ENCODE measurements at places on chromosomes 6 and 20.

- no peak for DNase-seq
Observed at GRCh38 chr6:19554356-19555225, 282.6 kb upstream of the ID4 start.

- DNase-seq = no peak
Observed at GRCh38 chr20:62080249-62080990, 14.7 kb upstream of the TAF4 start.

- no peak for DNase-seq
Observed at GRCh38 chr6:24214984-24215383, 89.0 kb downstream of the NRSN1 start.

GRCh38 chr6:38485488-38485887 lies 154.2 kb downstream of the BTBD9 start:
- DNase-seq = no peak

- DNase-seq = no peak
Observed at GRCh38 chr6:22784601-22785410, 215.4 kb downstream of the HDGFL1 start.

GRCh38 chr6:156557251-156557910 lies 219.8 kb upstream of the ARID1B start:
- peak; percentile 29 for DNase-seq

GRCh38 chr20:38985603-38986170 lies 23.5 kb downstream of the DHX35 start:
- DNase-seq = no peak

DNA sequence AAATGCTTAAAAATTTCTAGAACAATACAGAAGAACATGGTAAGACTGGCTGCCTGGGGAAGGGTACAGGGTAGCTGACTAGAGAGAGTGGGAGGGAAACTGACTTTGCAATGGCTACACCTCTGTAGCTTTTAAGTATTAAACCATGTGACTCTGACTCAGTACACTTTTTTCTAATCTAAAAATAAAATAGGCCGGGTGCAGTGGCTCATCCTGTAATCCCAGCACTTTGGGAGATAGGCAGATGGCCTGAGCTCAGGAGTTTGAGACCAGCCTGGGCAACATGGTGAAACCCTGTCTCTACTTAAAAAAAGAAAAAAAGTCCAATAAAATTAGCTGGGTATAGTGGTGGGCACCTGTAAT lies 18.5 kb downstream of the ATP9A start:
- DNase-seq = peak; percentile 39

DNA sequence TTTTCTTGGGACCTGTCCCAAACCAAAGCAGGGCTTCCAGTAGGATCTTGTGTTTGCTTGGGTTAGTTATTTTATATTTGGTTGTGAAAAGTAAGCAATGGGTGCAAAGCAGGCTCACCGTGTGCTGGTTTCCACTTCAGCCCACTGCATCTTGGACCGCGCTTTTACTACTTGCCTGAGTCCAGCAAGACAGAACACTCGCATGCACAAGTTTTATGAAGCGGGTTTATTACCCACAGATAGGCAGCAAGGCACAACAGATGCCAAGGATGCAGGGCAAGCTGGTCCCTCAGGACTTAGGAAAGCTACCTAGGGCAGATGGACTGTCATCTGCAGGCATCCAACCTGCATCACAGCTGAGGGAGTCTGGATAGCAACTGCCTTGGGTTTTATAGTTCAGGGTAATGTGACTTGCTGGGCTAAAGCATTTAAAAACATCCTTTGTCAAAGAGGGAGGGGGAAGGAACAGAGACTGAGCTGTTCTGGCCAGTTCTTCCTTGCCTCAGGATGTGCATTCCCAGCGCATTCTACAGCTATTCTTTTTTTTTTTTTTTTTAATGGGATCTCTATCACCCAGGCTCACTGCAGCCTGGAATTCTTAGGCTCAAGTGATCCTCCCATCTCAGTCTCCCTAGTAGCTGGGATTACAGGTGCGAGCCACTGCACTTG lies 18.5 kb downstream of the CITED2 start:
- DNase-seq = no peak

- DNase-seq = no peak
Observed at GRCh38 chr6:150233843-150234269, 91.0 kb downstream of the PPP1R14C start.

GRCh38 chr6:131510094-131510493 lies 62.9 kb upstream of the ARG1 start:
- DNase-seq = no peak

DNA sequence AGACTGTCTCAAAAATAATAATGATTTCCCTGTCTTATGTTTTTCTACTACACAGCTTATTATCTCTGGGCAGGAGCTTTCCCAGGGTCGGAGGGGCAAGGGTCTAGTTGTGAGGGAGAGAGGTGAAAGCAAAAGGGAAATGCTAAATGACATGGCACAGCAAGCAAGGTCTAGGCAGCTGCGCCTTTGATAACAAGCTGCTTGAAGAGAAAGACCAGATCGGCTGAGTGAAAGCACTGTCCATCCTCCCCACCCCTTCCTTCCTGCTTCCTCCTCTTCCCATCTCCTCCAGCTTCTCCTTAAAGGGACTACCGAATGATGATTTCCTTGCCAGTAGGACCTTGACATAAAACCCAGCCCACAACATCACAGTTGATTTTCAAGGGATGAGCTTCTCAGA lies 158.1 kb upstream of the AKAP12 start:
- no peak for DNase-seq

GRCh38 chr6:55395871-55396270 lies 68.6 kb downstream of the GFRAL start:
- DNase-seq = no peak

GRCh38 chr6:1376653-1377052 lies 12.7 kb upstream of the FOXF2 start:
- no peak for DNase-seq

- peak; percentile 89 for DNase-seq
Observed at GRCh38 chr6:37353761-37354525, at the start of gene RNF8. Gene RNF8 (plus strand): TSS chr6:37353983. CDS start chr6:37354165, 182 bp downstream.

DNA sequence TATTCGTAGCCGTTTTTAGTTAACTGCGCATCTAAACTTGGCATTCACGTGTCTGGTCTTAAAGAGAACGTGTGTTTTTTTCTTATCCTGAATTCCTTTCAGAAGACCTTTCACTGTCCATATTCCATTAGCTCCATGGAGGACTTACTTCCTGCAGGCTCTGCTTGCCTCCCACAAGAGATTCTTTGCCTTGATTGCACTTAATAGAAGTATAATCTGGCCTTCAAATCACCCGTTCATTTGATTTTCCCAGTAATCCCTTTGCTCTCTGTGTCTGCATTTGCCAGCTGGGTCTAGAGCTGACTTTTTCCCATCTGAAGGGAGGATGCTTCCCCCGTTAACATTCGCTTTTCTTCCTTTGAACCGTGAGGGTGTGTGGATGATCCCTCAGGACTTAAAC lies 79.5 kb downstream of the RNF182 start:
- no peak for DNase-seq

- DNase-seq = no peak
Observed at GRCh38 chr6:110421749-110422443, 6.5 kb upstream of the DDO start.

DNA sequence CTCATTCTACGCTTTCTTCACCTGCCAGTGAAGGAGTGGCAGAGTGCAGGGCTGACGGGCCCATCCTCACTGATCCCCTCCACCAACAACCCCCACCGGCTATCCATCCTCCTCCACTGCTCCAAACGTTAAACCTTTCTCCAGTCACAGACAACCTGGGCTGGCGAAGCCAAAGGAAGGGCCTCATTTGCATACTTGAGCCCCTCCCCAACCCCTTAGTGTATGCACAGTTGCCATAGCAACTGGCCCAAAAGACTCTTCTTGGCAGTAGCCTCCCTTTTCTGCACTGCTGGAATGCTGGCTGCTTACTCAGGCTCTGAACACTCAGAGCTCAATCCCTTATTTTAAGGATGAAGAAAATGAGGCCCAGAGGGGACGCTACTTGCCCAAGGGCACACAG lies 130.3 kb downstream of the GRM4 start:
- DNase-seq = no peak

DNA sequence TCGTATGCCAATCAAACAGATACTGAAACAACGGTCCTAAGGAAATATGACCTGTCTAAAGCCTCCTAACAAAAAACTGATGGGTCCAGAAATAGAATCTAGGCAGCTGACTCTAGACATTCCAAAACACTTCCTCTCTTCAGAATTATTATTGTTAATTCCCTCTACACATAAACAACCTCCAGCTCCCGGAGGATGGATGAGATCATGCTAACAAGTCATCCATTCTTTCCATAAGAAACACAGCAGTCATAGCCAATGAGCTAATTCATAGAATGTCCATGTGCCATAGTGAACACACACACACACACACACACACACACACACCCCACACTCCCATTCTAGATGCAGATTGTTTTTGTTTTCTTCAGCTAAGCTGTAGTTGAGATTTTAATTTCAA lies 44.3 kb downstream of the HDGFL1 start:
- no peak for DNase-seq

DNA sequence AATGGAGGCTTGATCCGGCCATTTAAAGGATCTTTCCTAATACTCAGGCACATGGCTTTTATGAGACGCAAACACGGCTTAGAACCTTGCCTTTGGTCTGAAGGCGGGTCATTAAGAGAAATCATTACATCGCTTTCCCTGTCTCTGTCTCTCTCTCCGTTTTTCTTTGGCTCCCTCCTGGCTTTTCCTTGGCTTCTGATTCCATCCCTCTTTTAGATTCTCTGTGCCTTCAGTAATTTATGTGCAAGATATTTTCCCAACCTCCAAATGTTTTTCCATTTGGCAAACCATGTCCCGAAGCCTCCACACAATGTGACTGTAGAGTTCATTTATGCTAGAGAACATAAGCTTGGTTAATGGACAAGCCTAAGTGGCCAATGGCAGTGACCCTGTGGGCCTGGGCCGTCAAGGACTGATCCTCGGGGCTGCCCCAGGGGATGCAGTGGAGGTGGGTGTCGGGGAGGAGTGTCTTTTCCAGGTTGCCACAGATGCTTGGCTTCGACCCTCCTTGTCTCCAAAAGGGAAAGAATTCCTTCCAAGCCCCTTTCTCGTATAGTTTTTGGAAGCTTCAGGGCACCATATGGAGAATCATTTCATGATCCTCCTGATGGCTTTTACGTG lies 157.0 kb downstream of the SCML4 start:
- DNase-seq = no peak

- DNase-seq = no peak
Observed at GRCh38 chr6:7802662-7803061, 76.8 kb downstream of the BMP6 start.

- no peak for DNase-seq
Observed at GRCh38 chr6:30590509-30590908, 19.3 kb downstream of the ABCF1 start.

GRCh38 chr20:46020555-46020954 lies 8.5 kb upstream of the SLC12A5 start:
- no peak for DNase-seq

GRCh38 chr6:120198033-120198432 lies 848.5 kb upstream of the MAN1A1 start:
- DNase-seq = no peak

DNA sequence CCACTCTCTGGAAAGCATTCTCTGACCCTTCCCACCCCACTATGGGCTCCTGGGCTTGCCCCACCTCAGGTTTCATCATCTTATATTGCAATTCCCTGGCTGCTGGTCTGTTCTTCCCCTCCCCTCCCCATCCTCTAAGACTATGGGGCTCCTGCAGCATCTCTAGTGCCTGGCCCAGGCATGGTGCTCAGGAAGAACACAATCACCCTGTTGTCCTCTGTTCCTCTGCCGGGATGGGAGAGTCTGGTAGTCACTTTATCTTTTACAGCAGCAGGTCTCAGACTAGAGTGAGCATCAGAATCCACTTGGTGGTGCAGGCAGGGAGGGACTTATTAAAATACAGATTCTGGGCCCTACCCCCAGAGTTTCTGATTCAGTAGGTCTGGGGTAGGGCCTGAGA lies 5.0 kb upstream of the LPIN3 start:
- no peak for DNase-seq

GRCh38 chr6:109507490-109508072 lies 24.6 kb upstream of the ZBTB24 start:
- no peak for DNase-seq

DNA sequence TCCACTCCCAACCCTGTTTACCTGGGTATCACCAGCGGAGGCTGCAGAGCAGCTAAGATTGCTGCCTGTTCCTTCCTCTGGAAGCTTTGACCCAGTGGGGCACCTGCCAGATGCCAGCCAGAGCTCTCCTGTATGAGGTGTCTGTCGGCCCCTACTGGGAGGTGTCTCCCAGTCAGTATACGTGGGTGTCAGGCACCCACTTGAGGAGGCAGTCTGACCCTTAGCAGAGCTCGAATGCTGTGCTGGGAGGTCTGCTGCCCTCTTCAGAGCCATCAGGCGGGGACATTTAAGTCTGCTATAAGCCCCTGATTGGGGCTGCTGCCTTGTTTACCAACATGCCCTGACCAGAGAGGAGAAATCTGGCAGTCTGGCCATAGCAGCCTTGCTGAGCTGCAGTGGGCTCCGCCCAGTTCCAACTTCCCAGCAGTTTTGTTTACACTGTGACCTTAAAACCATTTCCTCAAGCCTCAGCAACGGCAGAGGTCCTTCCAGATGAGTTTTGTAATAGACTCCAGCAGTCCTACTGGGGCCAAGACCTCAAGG lies 2.8 kb downstream of the RAET1E start:
- DNase-seq = peak; percentile 62

DNA sequence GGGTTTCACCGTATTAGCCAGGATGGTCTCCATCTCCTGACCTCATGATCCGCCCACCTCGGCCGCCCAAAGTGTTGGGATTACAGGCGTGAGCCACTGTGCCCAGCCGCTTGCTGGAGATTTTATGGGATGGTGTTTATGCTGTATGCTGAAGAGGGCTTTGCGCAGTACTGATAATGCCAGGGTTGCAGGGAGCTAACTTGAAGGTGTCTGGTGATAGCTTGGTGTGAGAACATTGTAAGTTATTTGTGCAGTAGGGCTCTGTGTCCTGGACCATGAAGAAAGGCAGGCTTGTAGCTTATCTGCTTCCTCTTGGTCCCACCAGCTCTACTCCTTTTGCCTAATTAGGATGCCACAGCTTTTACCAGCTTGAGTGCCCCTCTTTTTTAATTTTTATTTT lies 157.0 kb upstream of the DTNBP1 start:
- no peak for DNase-seq

- DNase-seq = no peak
Observed at GRCh38 chr6:135693811-135694370, 157.6 kb upstream of the PDE7B start.

- DNase-seq = no peak
Observed at GRCh38 chr20:2691127-2691526, 1.5 kb upstream of the EBF4 start.

DNA sequence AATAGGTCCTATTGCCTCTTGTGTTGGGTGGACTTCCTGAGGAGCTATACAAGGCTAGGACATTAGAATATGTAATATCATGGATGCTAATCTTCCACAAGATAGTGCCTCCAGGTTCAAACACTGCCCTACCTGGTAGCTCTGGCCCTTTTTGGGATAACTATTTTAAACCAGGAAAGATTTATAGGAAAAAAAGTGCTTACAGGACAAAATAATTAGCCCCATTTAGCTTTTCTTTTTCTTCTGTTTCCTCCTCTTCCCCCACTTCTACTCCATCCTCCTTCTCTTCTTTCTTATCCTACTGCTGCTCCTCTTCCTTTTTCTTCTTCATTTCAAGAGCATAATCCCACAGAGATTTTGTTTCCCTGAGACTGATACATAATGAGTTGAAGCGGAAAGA lies 967.4 kb downstream of the PHF3 start:
- DNase-seq = no peak

GRCh38 chr20:50169329-50169823 lies 15.9 kb upstream of the PEDS1 start:
- DNase-seq = peak; percentile 67

- no peak for DNase-seq
Observed at GRCh38 chr6:127117979-127118297, 533 bp upstream of the RSPO3 start.
